ENCODE measurements at places on chromosomes 11 and 22.

GRCh38 chr11:116936754-116937446, 99.5 kb upstream of the APOA1 start:
- no peak for DNase-seq

DNA sequence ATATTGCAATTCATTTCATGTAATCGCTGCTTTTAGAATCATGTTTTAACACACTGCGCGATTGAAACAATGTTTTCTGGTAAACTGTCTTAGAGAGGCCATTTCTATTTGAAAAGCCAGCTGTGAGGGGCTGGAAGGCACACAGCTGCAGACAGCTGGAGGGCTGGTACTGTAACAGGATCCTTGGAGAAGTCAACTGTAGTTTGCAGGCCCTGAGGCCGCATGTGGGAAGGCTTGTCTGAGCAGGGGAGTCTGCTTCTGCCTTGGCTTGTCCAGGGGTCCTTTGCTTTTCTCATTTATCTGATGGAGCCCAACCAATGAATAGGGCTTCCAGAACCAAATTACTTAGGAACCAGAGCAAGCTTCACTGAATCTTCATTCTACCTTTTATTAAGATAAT, 313.5 kb downstream of the BLID start:
- no peak for DNase-seq

DNA sequence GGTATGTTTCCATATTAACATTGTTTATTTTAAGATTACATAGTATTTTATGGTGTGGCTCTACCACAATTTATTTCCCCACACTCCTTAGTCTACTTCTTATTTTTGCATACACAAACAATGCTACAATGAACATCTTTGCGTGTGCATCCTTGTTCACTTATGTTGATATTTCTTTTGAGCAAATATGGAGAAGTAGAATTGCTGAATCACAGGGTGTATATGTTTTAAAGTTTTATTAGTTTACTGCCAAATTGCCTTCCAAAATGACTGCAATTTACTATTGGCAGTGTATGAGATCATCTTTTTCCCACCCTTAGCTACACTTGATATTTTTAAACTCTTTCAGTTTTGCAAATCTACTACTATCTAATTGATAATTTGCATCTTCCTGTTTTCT, 38.7 kb upstream of the FAR1 start:
- DNase-seq, result no peak

DNA sequence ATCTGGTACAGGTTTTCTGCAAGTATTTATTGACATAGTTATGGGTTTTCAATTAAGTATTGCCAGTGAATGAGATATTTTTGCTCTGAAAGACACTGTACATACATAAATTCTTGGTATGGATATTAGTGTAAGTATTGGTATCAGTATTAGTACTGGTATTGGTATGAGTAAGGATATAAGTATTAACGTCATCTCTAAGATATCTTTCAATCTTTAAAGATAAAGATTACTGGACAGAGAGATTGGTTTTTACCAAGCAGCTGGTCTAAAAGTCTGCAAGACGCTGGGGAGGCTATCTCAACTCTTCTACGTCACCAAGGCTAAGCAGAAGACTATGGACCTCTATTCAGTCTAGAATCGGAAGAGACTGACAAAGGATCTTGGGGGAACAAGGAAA, 234.5 kb downstream of the NXPE2 start:
- no peak for DNase-seq

DNA sequence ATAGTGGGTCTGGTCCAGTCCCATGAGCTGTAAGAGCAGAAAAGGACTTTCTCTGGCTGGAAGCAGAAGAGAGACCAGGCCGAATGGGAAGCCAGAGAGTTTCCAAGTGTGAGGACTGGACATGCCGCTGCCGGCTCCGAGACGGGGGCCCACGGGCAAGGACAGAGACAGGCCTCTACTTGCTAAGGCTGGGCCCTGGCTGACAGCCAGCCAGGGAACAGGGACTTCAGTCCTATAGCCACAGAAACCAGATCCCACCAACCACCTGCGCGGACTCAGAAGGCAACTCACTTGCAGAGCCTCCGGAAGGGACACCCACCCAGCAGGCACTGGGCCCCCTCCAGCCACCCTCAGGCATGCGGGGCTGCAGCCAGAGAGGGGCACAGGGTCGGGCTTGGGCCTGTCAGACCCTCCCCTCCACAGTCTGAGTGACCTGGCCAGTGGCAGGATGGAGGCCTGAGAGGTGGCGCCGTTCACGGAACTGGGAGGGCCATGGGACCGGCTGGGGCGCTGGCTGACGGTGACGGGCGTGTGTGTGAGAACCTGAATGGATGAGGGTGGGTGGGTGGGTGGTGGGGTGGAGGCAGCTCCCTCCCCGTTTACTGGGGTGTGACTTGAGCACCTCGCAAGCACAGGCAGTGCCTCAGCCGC, 47.8 kb upstream of the A4GALT start:
- DNase-seq, result no peak

DNA sequence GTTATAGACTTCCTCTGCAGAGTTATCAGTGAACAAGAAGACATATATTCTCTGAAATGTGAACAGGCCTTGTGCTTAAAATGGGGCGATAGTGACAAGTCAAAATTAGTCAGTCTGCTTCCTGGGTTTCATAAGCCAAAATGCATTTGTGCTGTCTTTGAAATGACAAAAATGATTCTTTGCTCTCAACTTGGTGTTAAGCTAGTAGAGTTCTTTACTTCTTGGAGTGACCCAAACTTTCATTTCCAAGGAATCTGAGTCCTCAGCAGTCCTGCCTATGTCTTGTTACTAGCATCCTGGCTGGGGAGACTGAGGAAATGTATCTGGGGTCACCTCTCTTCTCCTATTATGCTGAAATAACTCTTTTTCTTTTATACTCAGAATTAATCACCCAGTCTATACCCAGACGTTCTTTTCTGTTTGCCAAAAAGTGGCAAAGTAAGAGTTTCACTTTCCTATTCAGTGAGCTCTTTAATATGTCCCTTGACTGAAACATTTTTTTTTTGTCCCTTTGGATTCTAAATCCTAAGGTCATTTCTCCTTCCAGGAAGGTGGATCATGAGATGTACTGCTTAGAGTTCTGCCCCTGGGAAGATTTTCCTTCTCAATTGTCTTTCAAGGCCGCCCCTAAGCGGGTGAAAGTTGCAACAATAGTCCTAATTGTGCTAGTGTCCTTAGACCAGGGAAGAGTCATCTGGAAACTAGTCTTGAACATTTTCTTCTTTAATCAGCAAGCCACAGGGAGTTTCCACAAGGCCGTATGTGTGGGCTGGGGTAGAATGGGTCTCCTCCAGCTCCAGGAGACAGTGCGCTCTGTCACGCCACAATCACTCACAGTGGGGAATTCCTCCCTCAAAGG, 53.0 kb upstream of the RDX start:
- no peak for DNase-seq

- no peak for DNase-seq
Observed at GRCh38 chr11:62804310-62805075, 747 bp downstream of the NXF1 start.

DNA sequence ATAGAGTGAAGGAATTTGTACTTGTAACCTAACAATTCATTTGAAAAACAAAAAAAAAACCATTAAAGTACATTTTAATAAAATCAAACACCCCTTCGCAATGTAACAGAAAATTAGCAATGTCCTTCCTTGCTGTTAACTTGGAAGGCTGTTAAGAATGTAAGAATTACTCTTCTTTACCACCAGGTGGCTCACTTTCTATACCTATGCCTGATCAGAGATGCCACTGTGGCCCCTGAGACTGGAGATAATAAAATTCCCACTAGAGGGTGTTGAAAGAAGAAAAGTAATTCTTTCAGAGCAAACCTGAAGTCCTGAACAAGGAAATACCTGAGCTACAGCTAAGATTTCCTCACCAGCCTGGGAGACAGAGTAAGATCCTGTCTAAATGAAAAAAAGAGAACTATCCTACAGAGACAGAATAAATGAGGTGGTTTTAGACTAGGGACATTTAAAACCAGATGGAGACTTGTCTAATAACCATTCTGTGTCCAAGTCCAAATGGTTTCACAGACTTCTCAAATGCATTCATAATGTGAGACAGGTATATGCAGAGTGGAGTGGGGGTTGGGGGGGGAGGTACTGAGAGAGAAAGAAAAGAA, 1089.3 kb downstream of the FAM181B start:
- no peak for DNase-seq

DNA sequence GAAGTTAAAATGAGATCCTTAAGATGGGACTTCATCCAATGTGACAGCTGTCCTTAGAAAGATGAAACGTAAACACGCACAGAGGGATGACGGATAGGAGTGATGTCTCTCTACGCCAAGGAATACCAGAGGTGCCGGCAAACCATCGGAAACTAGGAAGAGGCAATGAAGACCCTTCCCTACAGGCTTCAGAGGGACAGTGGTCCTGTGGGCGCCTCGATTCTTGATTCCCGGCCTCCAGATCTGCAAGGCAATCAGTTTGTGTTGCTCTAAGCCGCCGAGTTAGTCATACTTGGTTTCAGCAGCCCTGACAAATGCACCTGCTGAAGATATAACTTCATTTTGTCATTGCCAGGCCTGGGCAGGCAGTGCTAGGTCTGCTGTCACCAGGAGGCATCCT, 1455.1 kb downstream of the TBC1D22A start:
- no peak for DNase-seq

DNA sequence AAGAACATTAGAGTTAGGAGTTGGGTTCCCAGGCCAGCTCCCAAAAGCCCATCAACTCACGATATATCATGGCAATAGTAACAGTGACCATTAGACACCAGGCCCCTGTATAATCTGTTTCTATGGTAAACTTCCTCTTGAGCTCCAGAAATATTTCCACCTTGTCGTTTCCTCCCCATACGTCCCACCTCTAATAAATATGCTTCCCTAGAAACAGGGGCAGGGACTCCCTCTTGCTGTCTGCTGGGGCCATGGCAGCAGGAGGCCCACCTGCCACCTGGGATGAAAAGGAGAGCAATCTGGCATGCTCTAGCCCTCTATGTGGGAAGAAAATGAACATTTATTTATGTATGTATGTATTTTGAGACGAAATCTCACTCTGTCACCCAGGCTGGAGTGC, 32.2 kb upstream of the AMOTL1 start:
- DNase-seq, result no peak

DNA sequence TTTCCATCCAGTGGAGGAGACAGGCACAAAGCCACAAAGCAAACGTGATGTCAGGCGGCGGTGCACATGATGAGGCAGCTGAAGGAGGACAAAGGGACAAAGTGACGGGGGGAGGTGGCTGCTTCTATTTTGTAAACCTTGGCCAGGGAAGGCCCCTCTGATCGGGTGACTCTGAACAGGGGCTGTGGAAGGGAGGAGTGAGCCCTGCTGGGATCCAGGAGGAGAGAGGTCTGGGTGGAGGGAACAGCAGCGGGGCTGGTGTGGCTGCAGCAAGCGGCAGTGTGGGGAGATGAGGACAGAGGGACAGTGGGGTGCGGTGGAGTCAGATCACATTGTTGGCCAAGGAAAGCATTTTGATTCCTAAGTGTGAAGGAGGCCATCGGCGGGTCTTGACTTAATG, 36.7 kb downstream of the SHISAL1 start:
- no peak for DNase-seq

DNA sequence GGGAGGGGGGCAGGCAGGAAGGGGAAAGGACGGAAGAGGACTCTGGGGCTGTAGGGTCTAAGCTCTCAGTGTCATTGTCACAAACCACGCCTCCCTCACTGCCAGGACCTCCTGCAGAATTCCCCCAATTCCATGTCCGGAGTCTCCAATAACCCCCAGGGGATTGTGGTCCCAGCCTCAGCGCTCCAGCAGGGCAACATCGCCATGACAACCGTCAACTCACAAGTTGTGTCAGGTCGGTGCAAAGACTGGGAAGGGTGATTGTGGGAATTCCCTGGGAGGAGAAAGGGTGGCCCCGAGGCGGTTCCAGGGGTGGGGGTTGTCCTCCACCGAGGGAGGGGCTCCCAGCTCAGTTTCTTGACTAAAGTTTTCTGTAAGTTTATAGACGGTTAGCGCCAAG, 86.0 kb downstream of the FEZ1 start:
- DNase-seq, result no peak

DNA sequence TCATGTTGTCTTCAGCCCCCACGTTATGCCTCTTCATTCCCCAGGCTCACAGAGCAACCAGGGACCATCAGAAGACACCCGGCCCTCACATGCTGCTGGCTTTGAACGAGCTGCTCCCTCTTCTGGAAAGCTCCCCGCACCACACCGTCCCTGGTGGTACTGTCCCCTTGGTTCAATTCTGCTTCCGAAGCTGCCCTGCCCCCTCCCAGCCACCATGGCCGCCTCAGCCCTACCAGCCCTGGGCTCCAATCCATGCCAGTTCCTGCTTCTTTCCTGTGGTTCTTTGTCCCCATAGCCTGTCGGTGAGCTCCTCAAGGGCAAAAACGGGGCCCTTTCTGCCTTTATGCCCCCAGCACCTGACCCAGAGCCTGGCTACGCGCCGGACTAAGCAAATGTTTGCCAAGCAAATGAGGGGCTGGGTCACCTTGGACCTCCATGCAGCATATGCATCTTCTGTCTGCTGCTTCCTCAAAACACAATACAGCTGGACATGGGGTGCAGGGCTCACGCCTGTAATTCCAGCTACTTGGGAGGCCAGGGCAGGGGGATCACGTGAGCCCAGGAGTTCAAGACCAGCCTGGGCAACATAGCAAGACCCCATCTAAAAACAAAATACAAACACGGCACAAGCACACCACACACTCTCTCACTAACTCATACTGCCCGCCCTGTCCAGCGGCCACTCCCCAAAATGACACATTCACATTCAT, 21.3 kb downstream of the TNKS1BP1 start:
- no peak for DNase-seq

DNA sequence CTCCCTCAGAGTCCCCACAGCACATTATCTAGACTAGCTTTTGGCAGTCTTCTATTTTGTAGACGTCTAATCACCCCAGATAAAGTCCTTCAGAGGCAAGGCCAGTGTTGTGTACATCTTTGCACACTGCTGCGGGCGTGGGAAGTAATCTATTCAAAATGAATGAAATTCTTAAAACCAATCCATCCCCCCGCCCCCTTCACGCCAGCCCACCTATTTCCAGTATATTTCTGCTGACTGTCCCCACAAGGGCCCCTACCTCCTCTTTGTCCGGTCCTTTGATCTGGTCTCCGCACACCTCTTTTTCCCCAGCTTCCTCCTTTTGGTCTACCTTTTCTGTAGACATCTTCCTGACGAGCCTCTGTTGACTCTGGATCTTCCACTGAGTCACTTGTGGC, 375 bp downstream of the BSCL2 start:
- no peak for DNase-seq

GRCh38 chr22:40009292-40009774, 14.6 kb downstream of the FAM83F start:
- no peak for DNase-seq

DNA sequence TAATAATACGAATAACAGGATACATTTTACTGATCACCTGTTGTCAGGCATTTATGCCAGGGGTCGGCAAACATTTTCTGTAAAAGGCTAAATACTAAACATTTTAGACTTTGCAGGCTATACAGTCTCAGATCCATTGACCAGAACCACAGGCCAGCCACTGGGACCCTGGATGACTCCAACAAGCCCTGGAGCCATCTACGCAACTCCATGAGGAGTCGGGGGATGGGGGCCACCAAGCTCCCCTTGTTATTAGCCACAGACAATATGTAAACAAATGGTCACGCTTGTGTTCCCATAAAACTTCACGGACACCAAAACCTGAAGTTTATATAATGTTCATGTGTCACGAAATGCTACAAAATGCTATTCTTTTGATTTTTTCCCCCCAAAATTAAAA, 54.4 kb upstream of the EMID1 start:
- DNase-seq, result peak; percentile 43

GRCh38 chr22:31951194-31952093, 7.1 kb downstream of the YWHAH start:
- no peak for DNase-seq
